ENCODE measurements at places on chromosomes 6 and 20.

- DNase-seq = no peak
These were observed 3.9 kb upstream of the TNFRSF6B start for GRCh38 chr20:63692436-63693082.

GRCh38 chr20:61308477-61308774, 56.4 kb downstream of the CDH4 start:
- no peak for DNase-seq

- no peak for DNase-seq
These were observed 979.8 kb upstream of the CITED2 start for GRCh38 chr6:140354296-140354695.

- no peak for DNase-seq
These were observed 156.2 kb downstream of the SOX4 start for GRCh38 chr6:21749754-21750153.

DNA sequence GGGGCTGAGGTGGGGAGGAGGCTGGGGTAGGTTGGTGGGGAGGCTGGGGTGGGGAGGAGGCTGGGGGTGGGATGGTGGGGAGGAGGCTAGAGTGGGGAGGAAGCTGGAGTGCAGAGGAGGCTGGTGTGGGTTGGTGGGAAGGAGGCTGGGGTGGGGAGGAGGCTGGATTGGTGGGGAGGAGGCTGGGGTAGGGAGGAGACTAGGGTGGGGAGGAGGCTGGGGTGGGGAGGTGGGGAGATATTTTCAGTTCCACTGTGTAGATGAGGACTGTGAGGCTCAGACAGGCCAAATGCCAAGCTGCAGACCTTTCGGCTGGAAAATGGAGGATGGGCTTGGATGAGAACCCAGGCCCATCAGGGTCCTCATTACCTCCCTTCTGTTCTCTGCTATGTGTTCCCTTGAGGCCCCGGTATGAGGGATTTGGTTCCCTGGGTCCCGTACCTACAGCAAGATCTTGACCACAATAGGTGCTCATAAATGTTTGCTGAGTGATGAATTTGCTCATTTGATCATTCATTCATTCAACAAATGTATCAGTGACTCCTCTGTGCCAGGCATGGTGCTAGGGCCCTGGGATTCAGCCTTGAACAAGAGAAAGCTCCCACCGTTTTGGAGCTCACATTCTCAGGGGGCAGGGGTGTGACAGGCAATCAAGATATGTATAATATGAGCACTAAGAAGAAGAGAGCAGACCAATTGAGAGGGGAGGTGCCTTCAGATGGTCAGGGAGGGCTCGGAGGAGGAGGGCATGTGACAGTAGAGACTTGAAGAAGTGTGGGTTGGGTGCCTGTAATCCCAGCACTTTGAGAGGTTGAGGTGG, 36.1 kb upstream of the NOL4L start:
- DNase-seq = no peak

DNA sequence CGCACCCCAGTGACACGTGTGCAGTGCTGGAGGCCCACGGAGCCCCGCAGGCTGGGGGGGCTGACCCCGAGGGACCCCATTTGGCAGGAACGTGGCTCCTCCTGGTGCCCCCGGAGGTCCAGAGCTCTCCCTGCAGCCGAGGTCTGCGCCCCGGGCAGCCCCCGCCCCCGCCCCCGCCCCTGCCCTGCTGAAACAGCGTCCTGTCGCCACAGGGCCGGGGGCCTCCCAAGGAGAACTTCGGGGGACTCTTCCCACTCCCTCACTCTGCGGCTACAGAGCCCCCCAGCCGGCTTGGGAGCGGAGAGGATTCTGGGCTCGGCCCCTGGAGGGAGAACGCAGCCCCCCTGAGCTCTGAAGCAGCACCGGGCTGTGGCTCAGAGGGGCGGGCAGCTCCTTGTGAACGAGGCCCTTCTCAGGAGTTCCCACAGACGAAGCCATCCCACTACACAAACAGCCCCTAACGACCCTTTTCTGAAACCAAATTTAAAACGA, 115.2 kb downstream of the DLL1 start:
- DNase-seq = no peak

DNA sequence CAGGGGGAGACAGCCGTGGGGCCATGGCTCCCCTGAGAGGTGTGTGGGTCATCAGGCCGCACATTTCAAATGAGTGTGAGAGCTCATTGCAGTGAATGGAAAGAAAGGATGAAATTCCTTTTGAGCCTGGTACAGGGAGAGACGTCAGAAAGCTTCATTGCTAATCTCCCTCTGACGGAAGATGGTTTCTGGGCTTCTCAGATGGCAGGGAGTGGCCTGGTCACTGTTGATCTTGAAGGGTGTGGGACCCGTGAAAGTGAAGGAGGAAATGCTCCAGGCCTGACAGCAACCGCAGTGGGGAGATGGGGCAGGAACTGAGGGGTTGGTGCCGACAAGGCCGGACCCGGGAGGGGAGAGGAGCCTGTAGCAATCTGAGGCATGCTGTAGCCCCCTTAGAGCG, 127.4 kb downstream of the MYLK4 start:
- DNase-seq = no peak

- DNase-seq = no peak
These were observed 91.9 kb upstream of the LAMP5 start for GRCh38 chr20:9422321-9423057.

DNA sequence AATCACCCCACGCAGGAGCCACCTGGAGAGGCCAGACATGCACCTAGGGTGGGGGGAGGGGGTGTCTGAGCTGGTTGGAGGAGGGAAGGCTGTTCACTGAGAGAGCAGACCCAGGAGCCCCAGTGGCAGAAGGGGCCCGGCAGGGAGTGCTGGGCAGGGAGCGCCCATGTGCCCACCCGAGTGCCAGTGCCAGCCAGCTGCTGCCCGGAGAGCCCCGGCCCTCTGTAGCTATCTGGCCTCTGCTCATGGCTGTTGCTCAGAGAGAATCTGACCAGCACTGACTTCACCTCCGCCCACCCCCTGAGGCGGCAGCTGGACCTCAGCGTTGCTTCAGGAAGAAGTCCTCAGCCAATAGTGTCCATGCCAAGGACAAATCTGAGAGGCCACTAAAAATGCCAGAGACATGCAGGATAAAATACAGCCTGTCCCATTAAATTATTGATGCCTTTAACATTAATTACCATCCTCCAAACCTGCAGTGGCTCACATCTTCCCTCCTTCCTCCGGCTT, 22.8 kb downstream of the SLC17A9 start:
- DNase-seq = no peak

DNA sequence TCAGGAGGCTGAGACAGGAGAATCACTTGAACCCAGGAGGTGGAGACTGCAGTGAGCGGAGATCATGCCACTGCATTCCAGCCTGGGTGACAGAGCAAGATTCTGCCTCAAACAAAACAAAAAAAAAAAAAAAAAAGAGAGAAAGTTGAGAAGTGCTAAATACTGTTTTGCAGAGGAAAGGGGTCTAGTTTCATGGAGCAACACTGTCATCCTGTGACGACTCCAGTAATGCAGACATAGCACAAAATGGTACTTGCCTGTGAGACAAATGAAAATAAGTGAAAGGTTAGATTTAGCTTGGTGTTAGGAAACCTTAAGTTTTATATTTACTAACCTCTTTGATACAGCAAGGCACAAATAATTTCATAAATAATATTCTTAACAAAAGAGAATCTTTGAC, 29.7 kb downstream of the CEP162 start:
- no peak for DNase-seq

DNA sequence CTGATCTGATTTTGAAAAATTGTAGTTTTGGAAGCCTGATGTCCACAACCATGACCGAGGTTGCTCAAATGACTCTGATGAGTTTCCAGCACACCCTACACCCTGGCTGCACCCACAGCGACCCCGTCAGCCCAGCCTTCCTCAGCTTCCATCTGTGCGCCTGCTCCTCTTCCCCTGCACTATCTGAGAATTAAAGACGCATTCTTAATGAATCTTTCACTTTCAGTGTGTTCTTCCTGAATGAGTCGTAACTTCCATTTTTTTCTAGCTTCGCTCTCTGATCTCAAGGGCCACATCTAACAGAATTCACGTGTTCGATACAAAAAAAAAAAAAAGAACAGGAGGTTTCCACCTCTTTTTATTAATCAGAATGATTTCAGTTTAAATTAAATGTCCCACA, 21.3 kb upstream of the RREB1 start:
- DNase-seq = peak; percentile 46

- DNase-seq = no peak
These were observed 615.7 kb upstream of the CITED2 start for GRCh38 chr6:139990026-139990686.

DNA sequence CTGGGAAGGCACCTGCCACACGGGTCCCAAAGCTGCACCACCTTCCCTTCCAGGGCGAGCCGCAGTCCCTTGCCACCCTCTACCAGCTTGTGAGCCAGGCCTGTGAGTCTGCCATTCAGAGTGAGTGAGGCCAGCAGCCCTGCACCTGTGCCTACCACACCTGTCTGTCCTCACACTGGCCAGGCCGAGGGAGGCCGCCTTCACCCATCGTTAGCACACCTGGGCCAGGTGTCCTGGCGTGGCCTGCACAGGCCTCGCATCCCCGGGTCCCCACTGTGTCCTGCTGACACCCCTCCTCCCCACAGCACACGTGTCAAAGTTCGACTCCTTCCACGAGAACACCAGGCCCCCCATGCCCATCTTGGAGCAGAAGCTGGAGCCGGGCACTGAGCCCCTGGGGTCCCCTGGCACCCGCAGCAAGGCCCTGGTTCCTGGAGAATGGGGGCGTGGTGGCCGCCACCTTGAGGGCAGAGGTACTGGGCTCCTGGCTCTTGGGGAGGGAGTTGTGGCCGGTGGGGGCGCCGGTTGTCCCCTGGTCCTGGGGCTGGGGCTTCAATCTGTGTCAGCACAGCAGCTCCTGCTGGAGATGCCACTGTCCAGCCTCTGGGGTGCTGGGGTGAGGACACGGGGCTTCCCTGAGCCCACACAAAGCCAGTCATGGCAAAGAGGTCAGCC, 33.0 kb downstream of the CHRNA4 start:
- no peak for DNase-seq

- peak; percentile 53 for DNase-seq
These were observed 61.7 kb upstream of the EMILIN3 start for GRCh38 chr20:41428285-41428684.

- DNase-seq = peak; percentile 52
These were observed 171.6 kb upstream of the FBXL4 start for GRCh38 chr6:99119109-99120031.

GRCh38 chr20:1119128-1119505, 715 bp downstream of the PSMF1 start:
- DNase-seq = no peak

DNA sequence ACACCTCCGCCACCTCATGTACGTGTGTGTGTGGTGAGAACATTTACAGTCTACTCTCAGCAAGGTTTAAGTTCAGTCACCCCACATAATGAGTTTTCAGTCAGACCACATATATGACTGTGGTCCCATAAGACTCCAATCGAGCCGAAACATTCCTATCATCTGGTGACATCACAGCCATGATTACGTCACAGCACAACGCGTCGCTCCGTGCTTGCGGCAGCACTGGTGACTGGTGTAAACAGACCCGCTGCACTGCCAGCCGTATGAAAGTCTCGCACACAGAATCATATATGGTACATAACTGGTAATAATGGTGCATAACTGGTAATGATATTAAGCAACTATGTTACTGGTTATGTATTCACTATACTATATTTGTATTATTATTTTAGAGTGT, 150.7 kb downstream of the DLL1 start:
- no peak for DNase-seq

DNA sequence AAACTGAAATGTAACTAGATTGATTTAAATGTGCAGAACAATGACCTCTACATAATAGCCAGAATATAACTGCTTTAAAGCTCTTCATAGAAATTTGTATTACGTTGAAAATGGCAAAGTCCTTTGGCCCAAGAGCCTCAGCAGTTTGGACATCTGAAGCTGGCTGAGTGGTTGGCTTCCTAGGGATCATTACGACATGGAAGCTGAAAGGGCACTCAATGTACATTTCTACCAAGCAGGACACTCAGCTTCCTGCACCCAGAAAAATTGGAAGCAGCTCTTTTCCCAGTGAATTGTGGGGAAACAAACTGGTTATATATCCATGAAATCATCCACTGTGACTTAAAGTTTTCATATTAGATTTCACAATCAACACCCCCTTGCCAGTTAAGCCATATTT, 40.2 kb upstream of the TNFRSF21 start:
- no peak for DNase-seq

DNA sequence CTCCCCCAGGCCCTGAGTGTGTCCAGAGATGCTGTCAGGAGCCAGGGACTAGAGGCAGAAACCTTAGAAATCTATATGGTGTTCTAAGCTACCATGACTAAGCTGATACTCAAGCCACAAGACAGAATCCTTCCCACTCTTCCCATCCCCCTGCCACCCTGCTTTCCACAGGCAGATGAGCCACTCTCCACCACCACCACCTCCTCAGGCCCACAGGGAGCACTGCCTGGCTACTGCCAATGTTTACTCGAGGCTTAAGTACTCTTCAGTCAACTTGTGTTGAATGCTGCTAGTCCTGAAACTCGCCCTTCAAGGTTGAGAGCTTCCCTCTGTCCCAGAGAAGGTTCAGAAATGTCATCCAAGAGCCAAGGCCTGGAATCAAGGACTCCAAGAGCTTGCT, 56.2 kb downstream of the CENPW start:
- DNase-seq = no peak

GRCh38 chr20:11891776-11892545, 25.7 kb upstream of the BTBD3 start:
- peak; percentile 39 for DNase-seq

DNA sequence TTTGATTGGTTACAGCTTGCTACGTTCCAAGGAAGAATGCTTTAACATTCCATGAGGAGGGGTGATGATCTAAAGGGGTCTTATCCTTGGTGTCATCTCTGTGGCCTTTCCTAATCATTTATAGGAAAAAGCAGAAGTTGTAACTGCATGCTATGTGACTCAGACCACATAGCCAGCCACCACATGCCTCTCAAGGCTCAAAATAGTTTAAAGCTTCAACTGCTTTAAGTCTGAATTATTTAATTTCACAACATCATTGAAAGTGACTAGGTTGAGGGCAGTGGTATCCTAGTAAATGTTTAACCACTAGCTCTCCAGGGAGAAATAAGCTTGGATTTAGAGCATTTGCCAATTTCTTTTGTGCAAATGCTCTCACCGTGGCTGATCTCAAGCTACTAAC, 29.7 kb downstream of the MC3R start:
- no peak for DNase-seq

DNA sequence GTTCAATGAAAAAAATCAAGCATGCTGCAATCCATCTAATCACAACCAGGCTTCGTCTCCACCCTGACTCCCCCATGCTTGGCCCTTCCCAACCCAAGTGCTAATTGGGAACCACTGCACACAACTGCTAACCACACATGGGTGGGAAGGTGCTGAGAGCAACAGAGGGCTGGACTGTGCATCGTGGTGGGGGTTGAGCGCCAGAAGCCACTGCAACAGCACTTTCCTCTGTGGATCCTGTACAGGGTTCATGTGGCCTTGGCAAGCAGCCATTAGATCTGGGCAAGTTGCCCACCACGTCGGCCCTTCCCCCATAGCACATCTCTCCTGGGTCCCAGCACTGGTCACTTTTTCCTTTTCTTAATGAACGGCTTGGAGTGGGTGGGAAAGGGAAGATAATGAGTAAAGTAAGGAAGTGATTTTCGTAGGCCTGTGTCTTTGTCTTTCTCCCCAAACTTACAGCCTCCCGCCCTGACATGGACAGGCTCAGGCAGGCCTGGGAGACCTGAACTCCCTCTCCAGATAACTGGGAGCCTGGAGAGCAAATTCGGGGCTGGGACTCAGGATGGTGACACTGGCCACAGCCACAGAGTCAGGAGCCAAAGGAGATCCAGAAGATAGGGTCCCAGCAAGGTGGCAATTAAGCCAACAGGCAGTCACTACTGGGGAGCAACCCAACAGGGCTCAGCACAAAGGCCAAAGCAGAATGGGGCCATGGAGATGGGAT, 34.4 kb upstream of the MRPS10 start:
- no peak for DNase-seq

- DNase-seq = no peak
These were observed 130.5 kb downstream of the CRYBG1 start for GRCh38 chr6:106490974-106491373.

- DNase-seq = no peak
These were observed 65.1 kb downstream of the SOD2 start for GRCh38 chr6:159627939-159628338.
